ENCODE measurements at places on chromosomes 2 and 18. TPM values are rescaled to one million over a fixed set of nuclear protein-coding genes. Genes with fewer than 3 reads are reported as not detected.

Gene MGAT4A
- 2.1 TPM for total RNA-seq

Gene POTEI
- total RNA-seq: 0.07 TPM

Gene MIB1
- 64.3 TPM for total RNA-seq

Gene SCN3A
- total RNA-seq: not detected

Gene ZNF521
- total RNA-seq: 1.6 TPM

Data from H7 (cell line).